ENCODE measurements at places on chromosomes 5 and 9.

GRCh38 chr9:27003426-27004077 is 1.9 kb downstream of the LRRC19 start:
- DNase-seq, result no peak

GRCh38 chr5:131536211-131536826 is 98.7 kb downstream of the RAPGEF6 start:
- DNase-seq, result peak; percentile 20

DNA sequence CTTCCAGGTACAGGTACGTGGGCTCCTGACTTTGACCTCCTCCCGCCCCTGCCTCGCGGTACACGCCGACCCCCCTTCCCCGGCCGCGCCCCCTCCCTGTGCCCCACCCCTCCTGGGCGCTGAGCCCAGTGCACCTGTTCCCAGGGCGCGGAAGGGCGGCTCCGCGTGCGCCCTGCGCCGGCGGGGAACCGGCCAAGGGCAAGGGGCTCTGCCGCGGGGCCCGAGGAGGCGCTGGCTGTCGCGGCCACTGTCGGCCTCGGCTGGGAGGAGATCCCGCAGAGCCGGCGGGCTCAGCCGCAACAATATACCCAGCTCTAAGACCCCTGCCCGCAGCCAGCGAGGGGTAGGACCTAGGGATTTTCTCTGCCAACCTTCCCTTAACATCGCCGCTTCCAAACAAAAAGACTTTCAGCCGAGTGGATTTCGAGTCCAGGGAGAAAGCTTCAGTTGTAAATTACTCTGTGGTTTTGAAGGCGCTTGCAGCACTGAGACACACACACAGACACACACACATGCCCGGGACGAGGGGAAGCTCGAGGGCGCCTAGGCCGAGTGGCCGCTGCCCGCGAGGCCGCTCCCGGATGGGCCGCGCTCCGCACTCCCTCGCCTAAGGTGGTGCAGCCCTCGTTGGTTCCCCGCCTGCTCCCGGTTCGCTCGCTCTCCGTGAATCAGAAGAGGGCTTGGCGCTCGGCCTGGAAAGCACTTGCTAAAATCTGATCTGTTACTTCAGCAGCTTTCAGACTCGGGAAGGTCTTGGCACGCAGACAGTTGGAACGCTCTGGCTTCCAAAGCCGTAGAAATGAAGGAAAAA is 1.2 kb downstream of the FGF18 start:
- DNase-seq, result no peak

DNA sequence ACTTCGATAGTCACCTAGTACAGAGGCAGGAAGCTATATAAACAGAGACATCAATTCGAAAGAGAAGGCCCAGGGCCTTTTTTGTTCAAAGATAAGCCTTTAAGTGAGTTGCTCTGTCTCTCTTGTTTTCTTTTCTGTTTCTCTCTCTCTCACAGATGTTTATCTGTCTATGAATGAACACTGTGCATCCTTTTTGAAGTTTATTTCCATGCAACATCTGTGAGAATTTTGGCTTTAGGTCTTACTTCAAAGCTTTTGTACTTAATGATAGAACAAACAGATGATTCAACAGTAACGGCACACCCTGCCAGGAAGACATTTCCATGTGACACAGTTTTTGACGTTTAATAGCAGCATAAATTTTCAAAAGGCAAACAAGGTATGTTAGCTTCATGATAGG is 1413.1 kb upstream of the CDH6 start:
- no peak for DNase-seq

Data from CD4-positive, alpha-beta T cell treated with Interferon alpha-2 for 1 hour (primary cell).